Stimulated activated CD8-positive, alpha-beta memory T cell treated with anti-CD3 and anti-CD28 coated beads, Interleukin-4, amount 100 ng/mL, for 4 hours (primary cell): ENCODE measurements at places on chromosomes 4 and X.

GRCh38 chrX:8846266-8846665 is 45.1 kb upstream of the FAM9A start:
- no peak for DNase-seq

- no peak for DNase-seq
Observed at GRCh38 chr4:42871671-42872290, 20.7 kb upstream of the GRXCR1 start.

GRCh38 chrX:119693040-119693995 is at the start of gene SEPTIN6:
TSS of gene SEPTIN6 (minus strand) at chrX:119693168. CDS start at chrX:119693105, 63 bp downstream.
- DNase-seq: peak; percentile 35

GRCh38 chrX:46838486-46838870 is 1.6 kb downstream of the RP2 start:
- no peak for DNase-seq

- DNase-seq: no peak
Observed at GRCh38 chr4:18568600-18568999, 547.0 kb upstream of the LCORL start.

DNA sequence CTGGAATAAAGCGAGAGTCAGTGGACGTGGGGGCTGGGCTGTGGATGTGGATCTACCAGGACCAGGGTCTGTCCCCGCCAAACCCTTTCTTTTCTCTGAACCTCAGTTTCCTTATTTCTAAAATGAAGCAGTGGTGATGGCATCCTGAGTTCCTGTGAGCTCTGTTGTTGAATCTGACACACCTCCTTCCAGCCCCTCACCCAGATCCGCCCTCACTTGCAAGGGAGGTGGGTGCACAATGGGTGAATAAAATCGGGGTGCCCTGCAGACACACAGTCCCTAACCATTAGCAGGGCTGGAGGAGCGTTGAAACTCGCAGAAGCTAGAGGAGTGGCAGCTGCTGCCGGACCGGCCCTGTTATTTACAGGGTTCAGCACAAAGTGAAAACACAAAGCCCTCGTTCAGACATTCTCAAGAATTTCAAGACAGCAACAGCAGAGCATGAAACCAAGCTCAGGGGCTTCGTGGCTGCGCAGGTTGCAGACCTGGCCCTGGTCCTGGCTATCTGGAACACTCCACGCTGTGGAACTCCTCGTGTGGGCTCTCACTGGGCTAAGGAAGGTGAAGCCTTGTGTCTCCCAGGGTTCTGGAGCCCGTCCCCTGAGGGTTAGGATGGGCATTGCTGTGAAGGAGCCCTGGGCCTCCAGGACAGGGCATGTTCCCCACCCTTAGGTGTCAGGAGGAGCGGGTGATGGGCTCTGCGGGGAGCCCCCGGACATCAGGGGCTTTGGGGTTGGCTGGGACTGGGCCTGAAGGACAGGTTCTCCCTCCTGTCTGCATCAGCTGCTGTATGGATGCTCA is 42.9 kb downstream of the PSAPL1 start:
- no peak for DNase-seq

GRCh38 chr4:79827283-79827682 is 245.7 kb downstream of the ANTXR2 start:
- no peak for DNase-seq

- DNase-seq: no peak
Observed at GRCh38 chr4:43238008-43238407, 345.5 kb downstream of the GRXCR1 start.

- DNase-seq: no peak
Observed at GRCh38 chr4:157004279-157005161, 32.9 kb upstream of the PDGFC start.

- DNase-seq: no peak
Observed at GRCh38 chr4:92970996-92971395, 667.2 kb downstream of the GRID2 start.

- no peak for DNase-seq
Observed at GRCh38 chrX:8921615-8922014, 112.3 kb downstream of the FAM9B start.
